ENCODE measurements at places on chromosomes 12 and 14.

- no peak for DNase-seq
These were observed 6.2 kb downstream of the ANKRD13A start for GRCh38 chr12:110005319-110005973.

GRCh38 chr12:113220593-113221180 lies 577 bp upstream of the TPCN1 start:
- no peak for DNase-seq

GRCh38 chr14:75126121-75126544 lies 715 bp downstream of the NEK9 start:
- peak; percentile 17 for DNase-seq

GRCh38 chr12:56237552-56237951 lies 7.7 kb downstream of the SLC39A5 start:
- DNase-seq: no peak

DNA sequence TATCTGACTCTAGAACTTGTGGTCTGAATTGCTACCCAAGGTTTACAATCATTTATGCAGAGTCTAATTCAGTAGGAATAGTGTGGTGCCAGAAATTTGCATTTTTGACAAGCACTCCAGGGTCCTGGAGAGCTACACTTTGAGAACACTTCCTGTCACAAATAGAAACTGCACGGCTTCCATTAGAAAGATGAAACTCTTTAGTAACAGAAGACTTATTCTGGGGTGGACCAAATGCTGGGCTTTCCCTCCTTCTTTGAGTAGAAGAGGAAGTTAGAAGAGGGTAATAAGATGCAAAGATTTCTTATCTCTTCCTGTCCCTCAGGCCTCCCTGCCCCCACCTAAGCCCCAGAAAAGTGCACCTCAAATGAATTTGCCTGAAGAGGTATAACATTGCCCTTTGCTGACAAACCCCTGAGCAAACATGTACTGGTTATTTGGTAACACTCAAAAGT lies 28.4 kb downstream of the DGLUCY start:
- DNase-seq: peak; percentile 21

DNA sequence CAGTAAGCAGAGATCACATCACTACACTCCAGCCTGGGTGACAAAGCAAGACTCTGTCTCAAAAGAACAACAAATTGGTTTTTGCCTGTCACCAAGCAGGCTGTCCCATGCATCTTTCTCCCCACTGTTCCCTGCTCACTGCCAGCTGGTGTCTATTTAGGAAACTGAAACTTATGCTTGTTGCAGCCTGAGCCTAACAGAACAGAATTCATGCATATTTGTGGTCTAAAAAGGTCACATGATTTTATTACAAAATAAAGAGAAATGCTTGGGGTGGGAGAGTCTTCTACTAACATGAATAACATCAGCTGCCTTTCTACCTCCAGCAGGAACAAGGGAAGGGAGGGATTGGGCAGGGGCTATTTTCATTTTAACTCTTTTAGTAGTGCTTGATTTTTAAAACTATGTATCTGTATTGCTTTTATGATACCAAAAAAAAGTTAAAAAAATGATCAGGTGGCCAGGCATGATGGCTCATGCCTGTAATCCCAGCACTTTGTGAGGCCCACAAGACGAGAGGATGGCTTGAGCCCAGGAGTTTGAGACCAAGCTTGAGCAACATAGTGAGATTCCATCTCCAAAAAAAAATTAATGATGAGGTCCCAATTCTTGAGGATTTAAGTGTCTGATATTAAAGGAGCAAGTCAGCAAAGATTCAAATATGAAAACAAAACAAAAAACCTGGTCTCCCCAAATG lies 923 bp downstream of the STAT2 start:
- DNase-seq: no peak

- DNase-seq: no peak
These were observed 341.3 kb upstream of the FBXO33 start for GRCh38 chr14:39773387-39774126.

DNA sequence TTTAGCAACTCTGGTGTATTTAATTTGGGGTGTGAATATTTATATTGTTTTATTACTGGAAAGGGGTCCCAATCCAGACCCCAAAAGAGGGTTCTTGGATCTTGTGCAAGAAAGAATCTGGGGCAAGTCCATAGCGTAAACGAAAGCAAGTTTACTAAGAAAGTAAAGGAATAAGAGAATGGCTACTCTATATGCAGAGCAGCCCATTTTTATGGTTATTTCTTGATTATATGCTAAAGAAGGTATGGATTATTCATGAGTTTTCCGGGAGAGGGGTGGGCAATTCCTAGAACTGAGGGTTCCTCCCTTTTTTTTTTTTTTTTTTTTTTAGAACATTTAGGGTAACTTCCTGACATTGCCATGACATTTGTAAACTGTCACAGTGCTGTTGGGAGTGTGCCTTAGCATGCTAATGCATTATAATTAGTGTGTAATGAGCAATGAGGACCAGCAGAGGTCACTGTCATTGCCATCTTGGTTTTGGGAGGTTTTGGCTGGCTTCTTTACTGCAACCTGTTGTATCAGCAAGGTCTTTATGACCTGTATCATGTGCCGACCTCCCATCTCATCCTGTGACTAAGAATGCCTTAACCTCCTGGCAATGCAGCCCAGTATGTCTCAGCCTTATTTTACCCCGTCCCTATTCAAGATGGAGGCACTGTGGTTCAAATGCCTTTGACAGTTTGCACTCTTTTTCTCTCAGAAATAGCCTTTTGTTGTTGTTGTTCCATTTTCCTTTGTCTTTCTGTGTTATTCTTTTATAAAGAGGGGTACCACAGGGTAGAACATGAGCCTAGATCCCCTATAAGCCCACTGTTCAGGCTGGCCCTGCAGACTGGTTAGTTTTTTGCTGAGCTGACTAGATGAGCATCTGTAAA lies 75.5 kb upstream of the DCD start:
- DNase-seq: no peak

DNA sequence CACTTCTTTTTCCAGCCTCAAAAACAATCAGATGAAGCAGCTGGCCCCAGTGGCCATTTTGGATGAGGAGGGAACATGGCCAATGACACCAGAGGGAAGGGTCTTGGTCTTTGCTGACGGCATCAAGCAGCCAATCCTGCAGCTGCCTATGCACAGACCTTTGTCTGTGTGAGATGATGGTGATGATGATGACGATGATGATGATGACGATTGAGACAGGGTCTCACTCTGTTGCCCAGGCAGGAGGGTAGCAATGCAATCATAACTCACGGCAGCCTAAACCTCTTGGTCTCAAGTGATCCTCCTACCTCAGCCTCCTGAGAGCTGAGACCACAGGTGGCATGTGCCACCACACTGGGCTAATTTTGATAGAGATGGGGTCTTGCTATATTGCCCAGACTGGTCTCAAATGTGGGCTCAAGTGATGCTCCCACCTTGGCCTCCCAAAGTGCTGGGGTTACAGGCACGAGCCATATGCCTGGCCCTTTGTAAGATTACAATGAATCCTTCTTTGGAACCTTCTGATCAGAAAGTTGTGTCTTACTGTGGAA lies 26.5 kb upstream of the NCOR2 start:
- no peak for DNase-seq

- DNase-seq: no peak
These were observed 239.7 kb downstream of the SLC41A2 start for GRCh38 chr12:104718304-104718929.

DNA sequence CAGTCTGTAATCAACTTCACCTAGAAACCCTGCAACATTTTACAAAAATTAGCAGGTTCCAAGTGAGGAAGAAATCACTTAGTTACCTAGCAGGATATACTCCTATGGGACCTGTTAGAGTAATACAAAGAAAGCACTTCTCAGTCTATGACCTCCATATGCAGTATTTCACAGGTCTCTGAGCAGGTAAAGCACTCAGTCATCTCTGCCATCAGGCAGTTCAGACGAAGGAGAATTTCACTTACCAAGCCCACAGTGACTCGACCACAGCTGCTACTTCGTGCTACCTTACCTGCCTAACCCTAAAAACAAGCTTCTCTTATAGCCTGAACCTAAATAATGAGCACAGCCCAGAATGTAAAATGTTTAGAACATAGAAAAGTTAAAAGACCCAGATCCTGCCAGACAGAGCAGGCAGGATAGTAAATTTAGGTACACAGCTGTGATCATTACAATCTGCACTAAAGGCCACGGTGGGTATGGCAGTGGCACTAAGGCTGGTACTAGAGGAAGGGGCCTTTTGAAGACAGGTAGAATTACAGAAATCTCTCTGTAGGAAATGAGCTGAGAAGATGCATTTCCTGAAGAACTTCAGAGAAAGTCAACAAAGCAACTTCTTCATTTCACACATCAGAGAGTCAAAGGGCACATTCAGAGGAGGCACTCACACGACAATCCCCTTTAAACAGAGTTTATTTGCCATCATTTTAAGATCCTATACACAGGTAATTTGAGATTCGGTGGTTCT lies 35.7 kb downstream of the DCAF5 start:
- DNase-seq: no peak

GRCh38 chr14:96260341-96260821 lies 4.4 kb downstream of the BDKRB1 start:
- DNase-seq: no peak

- no peak for DNase-seq
These were observed 34.4 kb downstream of the PSEN1 start for GRCh38 chr14:73170686-73171085.

- no peak for DNase-seq
These were observed 63.2 kb downstream of the KLHL28 start for GRCh38 chr14:44898551-44898950.

DNA sequence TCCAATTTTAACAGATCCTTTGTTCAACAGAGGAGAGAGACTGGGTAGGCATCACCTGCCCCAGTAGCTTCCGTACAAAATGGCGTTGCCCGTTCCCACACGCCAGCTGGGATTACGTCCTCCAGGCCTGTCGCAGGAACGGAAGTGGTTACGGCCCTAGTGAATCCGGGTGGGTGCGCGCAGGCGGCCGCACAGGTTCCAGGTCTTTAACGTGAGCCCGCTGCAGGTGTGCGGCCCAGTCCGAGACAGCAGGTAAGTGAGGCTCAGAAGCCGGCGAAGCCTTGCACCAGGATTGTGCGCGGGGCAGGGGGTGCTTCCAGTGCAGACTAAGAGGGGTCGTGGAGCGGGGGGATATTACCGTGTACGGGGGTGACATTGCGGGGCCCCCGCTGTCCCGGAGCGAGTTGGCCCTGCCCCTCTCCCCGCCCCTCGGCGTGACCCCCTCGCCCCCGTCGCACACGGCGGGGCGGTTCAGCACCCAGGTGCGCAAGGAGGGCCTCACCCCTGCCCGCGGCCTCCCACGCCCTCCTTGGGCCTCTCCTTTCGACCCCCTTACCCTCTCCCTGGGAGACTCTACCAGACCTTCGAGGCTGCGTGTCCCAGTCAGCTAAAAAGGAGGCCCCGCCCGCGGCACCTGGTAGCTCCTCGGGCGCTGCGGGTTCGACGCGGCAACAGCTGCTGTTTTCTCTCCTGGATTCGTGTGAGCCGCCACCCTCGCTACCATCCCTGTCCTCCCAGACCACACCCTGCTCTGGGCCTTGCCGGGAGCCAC lies at the start of gene EXD2:
Gene EXD2 (plus strand): TSS at position 159 of the 772 bp plus-strand sequence. CDS start 17,973 bp downstream, outside the sequence.
- DNase-seq: peak; percentile 40

GRCh38 chr14:55388160-55388559 lies 23.5 kb downstream of the ATG14 start:
- DNase-seq: no peak

DNA sequence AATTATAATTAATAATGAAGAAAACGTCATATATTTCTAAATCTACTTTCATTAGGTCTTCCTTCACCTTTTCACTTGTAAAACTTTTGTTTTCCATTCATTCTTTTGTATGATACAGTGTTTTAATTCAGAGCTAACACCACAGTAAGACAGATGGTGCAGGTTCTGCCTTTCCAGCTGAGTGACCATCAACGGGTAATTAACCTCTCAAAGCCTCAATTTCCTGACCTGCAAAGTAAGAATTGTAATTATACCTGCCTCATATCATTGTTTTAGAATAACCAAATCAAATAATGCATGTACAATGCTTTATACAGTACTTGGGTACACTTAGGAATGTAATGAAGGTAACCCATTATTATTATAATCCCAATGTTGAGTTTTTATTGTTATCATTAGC lies 157.6 kb downstream of the FOXA1 start:
- DNase-seq: no peak
